Glomerular endothelial cell (primary cell): ENCODE measurements at places on chromosomes 16 and 17.

DNA sequence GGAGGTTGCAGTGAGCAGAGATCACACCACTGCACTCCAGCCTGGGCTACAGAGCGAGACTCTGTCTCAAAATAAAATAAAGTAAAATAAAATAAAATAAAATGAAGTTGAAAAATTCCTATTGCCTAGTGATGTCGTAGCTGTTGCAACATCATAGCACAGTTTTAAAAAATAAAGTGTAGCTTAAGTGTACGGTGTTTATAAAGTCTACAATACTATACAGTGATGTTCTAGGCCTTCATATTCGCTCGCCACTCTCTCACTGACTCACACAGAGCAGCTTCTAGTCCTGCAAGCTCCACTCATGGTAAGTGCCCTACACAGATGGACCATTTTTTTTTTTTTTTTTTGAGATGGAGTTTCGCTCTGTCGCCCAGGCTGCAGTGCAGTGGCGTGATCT lies 43.5 kb upstream of the MNT start:
- no peak for DNase-seq

DNA sequence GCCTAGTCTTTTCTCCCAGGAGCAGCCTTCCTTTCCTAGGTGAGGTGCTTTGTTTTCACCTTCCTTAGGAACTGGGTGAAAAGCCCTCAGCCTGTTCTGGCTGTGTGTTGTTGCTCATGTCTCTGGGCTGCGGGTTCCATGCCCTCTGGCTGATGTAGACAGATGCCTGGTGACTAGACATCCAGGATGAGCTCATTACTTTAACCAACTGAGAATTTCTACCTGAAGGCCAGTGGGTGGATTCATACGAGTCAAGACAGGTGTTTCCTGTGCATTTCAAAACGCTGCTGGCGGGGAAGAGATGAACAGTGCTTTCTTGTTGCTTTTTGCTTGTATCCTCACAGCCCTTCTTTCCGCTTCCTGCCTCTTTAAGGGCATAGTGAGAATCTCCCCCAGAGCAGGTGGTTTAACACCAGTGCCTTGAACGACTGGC lies 22.3 kb downstream of the SAP30BP start:
- DNase-seq, result no peak

DNA sequence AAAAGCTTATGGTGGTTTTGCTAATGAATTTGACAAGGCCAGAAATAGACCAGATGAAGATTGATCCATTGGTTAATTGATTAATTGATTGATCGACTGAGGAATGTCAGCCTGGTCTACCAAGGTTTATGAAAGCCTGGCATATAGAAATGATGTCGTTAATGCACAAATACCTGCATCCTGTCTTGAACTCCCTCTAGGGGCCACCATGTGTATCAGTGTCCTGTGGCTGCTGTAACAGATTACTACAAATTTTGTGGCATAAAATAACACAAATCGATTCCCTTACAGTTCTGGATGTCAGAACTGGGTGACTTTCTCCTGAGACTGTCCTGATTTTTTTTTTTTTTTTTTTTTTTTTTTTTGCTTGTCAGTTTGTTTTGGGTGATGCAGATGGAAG lies 553.2 kb downstream of the MAF start:
- DNase-seq, result no peak

- DNase-seq, result no peak
Observed at GRCh38 chr17:50259477-50260324, 14.6 kb upstream of the TMEM92 start.

DNA sequence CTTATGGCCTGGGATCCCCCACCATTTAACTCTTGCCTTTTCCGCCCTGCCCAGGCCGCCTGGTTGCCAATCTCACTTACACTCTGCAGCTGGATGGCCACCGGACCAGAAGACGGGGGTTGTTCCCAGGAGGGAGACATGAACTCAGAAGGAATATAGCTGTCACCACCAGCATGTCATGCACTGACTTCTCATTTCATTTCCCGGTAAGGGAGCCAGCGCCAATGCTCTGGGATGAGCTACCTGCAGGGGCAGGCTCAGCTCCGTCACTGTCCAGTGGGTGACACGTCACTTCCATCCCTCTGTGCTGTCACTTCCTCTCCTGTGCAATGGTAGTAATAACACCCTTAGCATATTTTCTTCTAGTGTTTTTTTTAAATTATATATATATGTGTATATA lies 26.7 kb downstream of the ITGAL start:
- no peak for DNase-seq

- no peak for DNase-seq
Observed at GRCh38 chr17:8212312-8213180, 2.2 kb upstream of the AURKB start.

DNA sequence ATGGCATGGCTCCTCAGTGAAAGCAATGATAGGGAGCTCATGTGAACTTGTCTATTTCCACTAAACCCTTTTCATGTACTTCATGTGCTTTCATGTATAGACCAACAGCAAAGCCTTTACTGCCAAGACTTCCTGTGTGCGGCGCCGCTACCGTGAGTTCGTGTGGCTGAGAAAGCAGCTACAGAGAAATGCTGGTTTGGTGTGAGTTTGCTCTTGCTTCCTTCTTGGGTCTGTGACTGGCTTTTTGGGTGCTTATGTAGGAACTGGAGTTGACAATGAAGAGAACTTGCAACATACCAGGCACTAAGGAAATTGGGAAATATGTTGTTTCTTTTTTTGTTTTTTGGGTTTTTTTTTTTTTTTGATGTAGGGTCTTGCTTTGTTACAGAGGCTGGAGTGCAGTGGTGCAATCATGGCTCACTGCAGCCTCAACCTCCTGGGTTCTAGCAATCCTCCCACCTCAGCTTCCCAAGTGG lies 5.7 kb downstream of the SNX11 start:
- no peak for DNase-seq

GRCh38 chr17:27417596-27418365 lies 38.5 kb upstream of the KSR1 start:
- no peak for DNase-seq

DNA sequence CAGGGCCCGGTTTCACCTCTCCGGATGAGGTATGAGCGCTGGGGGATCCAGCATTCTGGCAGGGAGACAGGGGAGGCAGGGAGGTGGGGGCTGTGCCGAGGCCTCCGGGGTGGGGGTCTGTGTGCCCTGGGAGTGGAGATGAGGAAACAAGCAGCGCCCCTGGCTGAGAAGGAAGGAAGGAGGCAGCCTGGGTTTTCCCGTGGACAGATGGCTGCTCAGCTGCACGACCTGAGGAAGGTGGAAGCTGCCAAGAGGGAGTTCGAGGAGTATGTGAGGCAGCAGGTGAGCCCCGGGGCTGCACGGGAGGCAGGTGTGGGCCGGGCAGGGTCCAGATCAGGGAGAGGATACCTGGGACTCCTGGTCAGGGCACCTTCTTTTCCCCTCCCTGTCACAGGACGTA lies 4.3 kb downstream of the RNF112 start:
- no peak for DNase-seq

DNA sequence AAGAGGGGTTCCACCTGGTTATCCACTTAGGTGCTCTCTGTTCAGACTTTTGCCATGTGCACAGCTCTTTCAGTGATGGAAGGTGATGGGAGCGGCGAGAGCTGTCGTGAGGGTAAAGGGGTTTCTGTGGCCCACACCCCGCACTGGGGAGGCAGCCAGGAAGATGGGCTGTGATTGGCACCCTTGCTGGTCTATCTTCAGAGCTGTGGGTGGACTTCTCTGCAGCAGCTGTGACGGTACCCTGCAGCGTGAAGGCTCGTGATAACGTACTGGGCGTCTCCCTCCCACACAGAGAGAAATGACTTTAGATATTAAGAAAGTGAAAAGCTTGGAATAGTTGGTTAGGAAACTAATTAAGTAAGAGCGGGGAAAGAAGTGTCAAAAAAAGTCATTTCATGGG lies 45.8 kb downstream of the MPRIP start:
- no peak for DNase-seq

- DNase-seq, result no peak
Observed at GRCh38 chr17:51180486-51180885, 14.3 kb downstream of the NME2 start.

DNA sequence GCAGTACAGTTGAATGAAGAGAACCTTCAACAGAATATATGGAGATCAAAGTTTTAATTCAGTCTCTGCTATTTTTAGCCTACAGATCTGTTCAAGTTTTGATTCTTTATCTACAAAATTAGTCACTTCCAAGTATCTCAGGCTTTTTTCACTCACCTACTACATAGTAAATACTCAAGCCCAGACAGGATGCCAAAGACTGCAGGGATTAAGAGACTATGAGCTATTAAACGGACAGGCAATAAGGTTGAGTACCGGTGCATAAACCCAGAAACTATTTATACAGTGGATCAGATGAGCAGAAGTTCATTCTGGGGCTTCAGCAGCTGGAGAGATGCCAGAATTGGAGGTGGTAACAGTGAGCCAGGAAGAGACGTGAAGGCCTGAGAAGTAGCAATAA lies 18.7 kb upstream of the OR3A1 start:
- DNase-seq, result no peak

GRCh38 chr17:77382966-77383612 lies 242.3 kb downstream of the SEC14L1 start:
- DNase-seq, result no peak

GRCh38 chr16:50462793-50463507 lies 85.2 kb upstream of the NKD1 start:
- no peak for DNase-seq

DNA sequence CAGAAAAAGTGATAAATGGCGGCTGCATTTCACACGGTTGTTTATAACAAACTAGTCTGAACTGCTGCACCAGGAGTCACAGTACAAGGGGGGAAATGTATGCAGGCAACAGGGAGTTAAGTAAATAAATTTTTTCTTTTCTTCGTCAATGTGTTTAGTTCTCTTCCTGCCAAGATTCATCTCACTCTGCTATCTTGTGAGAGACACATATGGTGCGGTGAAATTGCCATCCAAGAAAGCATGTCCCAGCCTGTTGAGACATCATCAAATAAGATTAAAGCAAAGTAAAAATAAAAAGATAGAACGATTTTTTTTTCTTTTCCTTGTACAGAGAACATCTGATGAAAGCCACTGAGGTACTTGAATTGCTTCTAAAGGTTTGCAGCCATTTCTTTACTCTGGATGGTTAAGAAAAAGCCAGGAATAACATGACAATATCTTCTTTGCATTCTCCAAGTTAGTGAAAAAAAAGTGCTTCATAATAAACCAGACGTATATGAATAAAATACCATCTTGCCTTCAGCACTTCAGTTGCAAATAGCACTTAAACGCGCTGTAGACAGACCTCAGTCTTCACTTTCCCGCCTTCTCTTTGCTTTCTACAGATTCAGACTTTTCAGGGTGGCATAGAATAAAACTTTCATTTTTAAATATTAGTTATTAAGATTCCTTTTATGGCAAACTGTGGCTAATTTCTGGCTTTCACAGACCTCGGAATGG lies 506.2 kb upstream of the ZFHX3 start:
- DNase-seq, result no peak

DNA sequence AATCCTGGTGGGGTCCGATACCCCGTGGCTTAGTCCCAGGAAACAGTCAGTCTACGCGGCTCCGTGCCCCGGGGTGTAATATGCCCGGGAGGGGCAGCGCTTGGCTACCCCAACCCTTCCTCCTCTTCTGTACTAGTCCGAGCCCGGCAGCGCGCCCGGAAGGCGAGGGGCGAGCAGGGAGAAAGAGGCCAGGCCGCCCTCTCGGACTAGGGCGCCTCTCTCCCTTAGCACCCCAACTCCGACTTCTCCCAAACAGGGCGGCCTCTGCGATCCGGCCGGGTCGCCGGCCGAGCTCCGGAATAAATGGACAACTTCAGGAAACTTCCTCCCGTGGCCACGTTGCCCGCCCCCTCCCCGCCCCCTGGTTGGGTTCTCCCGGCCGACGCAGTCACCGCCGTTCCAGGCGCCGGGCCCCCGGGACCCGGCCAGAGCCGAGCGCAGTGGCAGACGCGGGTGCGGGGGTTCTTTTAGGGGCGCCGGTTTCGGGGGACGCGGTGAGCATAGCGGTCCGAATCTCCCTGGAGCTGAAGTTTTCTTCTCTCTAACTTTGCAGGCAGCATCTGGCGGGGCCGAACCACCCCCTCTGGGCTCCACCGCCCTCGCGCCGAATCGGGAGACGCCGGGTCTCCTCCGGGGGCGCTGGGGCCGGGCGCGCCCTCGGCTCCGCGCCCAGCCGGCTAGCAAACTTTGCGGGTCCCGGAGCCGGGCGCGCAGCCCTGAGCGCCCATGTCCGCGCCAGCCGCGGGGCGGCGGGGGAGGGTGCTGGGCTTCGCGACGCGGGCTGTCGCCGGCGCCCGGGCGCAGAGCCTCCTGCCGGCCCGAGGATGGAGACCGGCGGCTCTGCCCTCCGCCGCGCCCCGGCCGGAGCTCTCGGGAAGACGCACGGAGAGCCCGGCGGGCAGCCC lies at the start of gene SDK2:
Gene SDK2 (minus strand): TSS at position 301 of the 905 bp plus-strand sequence. CDS start 357 bp downstream, outside the sequence.
- DNase-seq, result no peak

DNA sequence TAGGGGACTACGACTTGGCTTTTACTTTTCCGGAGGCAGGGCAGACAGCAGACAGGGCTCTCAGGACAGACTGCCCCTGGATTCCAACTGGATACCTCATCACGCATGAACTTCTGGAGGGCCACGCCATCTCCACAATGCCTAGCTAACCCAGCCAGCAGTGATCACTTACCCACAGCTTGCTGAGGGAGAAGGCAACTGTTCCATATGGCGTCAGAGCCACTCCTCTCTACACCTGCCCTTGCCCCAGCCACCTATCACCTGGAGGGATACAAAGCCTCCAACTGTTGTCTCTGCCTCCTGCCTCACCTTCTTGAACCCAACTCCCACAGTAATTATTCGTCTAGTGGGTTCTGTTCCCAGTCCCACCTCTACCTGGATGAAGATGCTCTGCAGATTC lies 8.8 kb downstream of the MYO19 start:
- no peak for DNase-seq
